ENCODE measurements at places on chromosomes 12 and 14. TPM values are rescaled to one million over a fixed set of nuclear protein-coding genes. Genes with fewer than 3 reads are reported as not detected.

KLRC4 gene
- not detected for total RNA-seq

LRRC10 gene
- total RNA-seq, result not detected

DACT1 gene
- not detected for total RNA-seq

HOXC10 gene
- 1.4 TPM for total RNA-seq

ZDHHC22 gene
- not detected for total RNA-seq

NANOG gene
- total RNA-seq, result not detected

GNB3 gene
- total RNA-seq, result not detected

GRCh38 chr14:100445436-100446088 lies 122.4 kb downstream of the SLC25A47 start:
- H3K4me3 ChIP-seq, result no peak overlapping the region
- no peak for DNase-seq
- no peak overlapping the region for H3K27ac ChIP-seq
- H3K36me3 ChIP-seq, result no peaks in the 10 kb centered on the region
- H3K4me1 ChIP-seq, result peaks cover 1% of the 10 kb centered on the region
- no peaks in the 10 kb centered on the region for H3K27me3 ChIP-seq

GRCh38 chr14:101586531-101587430 lies 25.5 kb downstream of the DIO3 start:
- DNase-seq, result no peak
- no peaks in the 10 kb centered on the region for H3K4me1 ChIP-seq
- H3K36me3 ChIP-seq, result no peaks in the 10 kb centered on the region
- no peak overlapping the region for H3K4me3 ChIP-seq

GRCh38 chr12:98821866-98822265 lies 176.8 kb downstream of the APAF1 start:
- peaks cover 51% of the 10 kb centered on the region for H3K27me3 ChIP-seq
- H3K4me3 ChIP-seq, result no peak overlapping the region
- no peaks in the 10 kb centered on the region for H3K36me3 ChIP-seq
- DNase-seq, result no peak
- no peak overlapping the region for H3K27ac ChIP-seq

DNA sequence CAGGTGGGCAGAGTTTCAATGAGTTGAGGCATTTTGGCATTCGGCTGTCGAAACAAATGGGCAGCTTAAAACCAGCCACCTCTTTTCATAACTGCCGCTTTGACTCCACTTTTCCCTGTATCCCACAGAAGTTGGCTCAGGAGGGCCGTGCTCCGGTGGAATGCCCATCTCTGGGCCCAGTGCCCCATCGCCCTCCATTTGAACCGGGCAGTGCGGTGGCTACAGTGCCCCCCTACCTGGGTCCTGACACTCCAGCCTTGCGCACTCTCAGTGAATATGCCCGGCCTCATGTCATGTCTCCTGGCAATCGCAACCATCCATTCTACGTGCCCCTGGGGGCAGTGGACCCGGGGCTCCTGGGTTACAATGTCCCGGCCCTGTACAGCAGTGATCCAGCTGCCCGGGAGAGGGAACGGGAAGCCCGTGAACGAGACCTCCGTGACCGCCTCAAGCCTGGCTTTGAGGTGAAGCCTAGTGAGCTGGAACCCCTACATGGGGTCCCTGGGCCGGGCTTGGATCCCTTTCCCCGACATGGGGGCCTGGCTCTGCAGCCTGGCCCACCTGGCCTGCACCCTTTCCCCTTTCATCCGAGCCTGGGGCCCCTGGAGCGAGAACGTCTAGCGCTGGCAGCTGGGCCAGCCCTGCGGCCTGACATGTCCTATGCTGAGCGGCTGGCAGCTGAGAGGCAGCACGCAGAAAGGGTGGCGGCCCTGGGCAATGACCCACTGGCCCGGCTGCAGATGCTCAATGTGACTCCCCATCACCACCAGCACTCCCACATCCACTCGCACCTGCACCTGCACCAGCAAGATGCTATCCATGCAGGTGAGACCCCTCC lies 5.0 kb upstream of the RNU7-1 start:
- H3K27me3 ChIP-seq, result no peaks in the 10 kb centered on the region
- peak overlapping the region; percentile 52 for H3K27ac ChIP-seq

- no peaks in the 10 kb centered on the region for H3K36me3 ChIP-seq
- H3K4me3 ChIP-seq, result no peak overlapping the region
Observed at GRCh38 chr14:54362089-54362504, 34.7 kb upstream of the CDKN3 start.

DNA sequence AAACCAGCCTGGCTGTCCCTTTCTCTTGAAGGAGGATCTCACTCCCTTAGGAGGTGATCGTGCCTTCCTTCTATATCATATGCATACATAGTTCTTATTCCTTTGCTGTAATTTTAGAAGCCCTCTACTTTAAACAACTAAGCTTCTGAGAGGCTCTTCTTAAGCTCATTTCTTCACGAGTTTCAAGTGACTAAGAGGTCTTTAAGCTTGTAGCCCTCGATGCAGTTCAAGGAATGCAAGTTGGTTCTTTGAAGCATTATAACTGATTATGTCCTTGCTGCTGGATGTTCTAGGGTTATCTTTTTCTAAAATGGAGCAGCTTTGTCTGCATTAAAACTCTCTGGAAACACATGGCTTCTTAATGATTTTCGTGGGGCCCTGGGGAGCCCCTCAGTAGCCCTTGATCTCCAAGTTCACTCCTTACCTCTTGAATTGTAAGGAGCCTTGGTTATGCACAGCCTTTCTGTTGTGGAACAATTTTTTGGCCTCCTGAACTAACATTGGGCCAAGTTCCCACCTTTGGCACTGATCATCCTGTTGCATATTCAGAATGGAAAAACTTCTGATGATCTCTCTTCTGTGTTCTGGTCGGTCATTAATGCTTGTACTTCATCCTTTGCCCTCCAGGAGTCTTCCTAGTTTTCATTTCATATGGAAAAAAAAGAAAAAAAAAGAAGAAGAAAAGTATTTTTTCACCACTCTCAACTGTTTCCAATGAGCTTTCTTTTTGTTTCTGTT lies 12.6 kb downstream of the RASSF8 start:
- no peak for DNase-seq
- no peaks in the 10 kb centered on the region for H3K4me1 ChIP-seq
- H3K27me3 ChIP-seq, result no peaks in the 10 kb centered on the region
- H3K27ac ChIP-seq, result no peak overlapping the region

GRCh38 chr12:68962877-68963855 lies 30.2 kb upstream of the CPM start:
- H3K27me3 ChIP-seq, result no peaks in the 10 kb centered on the region
- peaks cover 18% of the 10 kb centered on the region for H3K4me1 ChIP-seq
- DNase-seq, result no peak
- no peaks in the 10 kb centered on the region for H3K36me3 ChIP-seq
- peak overlapping the region; percentile 56 for H3K27ac ChIP-seq

DNA sequence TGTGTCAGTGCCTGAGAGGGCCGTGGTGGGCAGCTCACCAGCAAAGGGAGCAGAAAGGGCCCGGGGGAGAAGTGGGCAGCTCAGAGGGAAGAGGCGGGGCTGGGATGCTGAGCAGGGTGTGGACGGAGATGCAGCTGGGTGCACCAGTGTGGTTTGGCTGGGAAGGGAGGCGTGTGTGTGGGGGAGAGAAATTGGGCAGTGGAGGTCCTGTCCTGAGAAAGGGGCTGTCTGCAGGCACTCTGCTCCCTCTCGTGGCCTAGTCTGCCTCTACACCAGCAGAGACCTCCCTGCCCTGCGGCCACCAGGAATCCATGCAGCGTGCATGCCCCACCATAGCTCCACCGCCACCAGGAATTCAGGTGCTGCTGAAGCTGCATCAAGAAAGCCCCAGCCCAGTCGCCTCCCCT lies 6.4 kb downstream of the TMEM121 start:
- H3K4me1 ChIP-seq, result no peaks in the 10 kb centered on the region
- no peak for DNase-seq
- H3K27ac ChIP-seq, result no peak overlapping the region
- no peak overlapping the region for H3K4me3 ChIP-seq
- H3K27me3 ChIP-seq, result peaks cover 55% of the 10 kb centered on the region

DNA sequence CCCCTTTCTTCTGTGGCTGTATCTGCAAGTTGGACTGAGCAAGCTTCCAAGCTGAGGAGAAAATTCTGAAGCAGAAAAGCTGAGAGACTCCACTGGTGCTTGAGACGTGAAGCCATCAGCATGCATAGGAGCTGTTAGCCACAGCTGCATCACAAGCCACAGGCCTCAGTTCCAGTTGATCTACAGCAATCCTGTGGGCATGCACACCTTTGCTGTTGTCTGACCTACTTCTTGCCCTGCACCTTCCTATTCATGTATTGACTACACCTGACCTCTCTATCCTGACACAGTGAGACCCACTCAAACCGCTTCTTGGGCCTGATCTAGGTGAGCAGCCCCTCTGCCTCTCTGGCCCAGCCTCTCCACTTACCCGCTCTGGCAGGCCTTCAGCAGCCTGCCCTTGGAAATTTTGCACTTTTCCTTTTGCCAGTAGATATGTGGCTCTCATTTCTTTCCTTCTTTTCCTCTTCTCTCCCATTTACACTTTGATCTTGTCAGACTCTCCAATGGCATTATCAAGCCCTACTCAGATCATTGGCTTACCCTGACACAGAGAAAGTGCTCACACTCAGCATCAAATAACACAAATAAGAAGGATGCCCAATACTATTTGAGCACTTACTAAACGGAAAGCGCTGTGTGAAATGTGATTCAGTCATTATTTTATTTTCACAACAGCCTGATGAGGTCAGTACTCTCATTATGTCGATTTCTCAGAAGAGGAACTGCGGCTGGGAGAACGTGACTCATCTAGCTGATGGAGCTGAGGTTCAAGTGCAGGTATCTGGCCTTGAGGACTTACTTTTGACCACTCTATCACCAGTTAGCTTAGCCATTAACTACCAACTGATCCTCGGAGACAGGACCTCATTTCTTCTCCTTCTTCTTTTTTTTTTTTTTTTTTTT lies 21.9 kb upstream of the PTGR2 start:
- H3K27me3 ChIP-seq, result no peaks in the 10 kb centered on the region
- peak; percentile 81 for DNase-seq
- peak overlapping the region; percentile 37 for H3K27ac ChIP-seq
- no peak overlapping the region for H3K4me3 ChIP-seq
- H3K4me1 ChIP-seq, result peaks cover 44% of the 10 kb centered on the region

GRCh38 chr14:68363843-68364767 lies 428.8 kb downstream of the ZFP36L1 start:
- H3K4me1 ChIP-seq, result peaks cover 21% of the 10 kb centered on the region
- no peaks in the 10 kb centered on the region for H3K27me3 ChIP-seq
- no peak overlapping the region for H3K27ac ChIP-seq
- no peaks in the 10 kb centered on the region for H3K36me3 ChIP-seq
- no peak overlapping the region for H3K4me3 ChIP-seq
- no peak for DNase-seq

DNA sequence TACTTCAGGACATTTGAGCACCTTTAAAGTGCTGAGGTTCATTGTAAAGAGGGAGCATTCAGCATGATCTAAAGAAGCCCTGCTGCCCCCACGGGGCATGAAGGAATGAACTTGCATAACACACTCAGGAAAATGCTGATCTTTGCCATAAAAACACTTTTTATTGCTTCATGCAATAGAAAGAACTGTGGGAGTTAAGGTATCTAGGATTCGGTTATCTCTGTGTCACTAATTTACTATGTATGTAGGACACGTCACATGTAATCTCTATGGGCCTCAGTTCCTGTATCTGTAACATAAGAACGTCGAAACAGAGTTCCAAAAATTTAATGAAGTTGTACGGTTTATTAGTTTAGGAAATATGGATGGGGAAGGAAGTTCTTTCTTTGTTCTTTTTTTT lies 33.0 kb downstream of the BTBD7 start:
- H3K4me3 ChIP-seq, result no peak overlapping the region
- H3K36me3 ChIP-seq, result no peaks in the 10 kb centered on the region
- DNase-seq, result no peak
- no peaks in the 10 kb centered on the region for H3K27me3 ChIP-seq
- H3K4me1 ChIP-seq, result no peaks in the 10 kb centered on the region
